HCT116 (cell line): ENCODE measurements at places on chromosomes 13 and 19.

- no peak for DNase-seq
These were observed 45.3 kb upstream of the TRPC4 start for GRCh38 chr13:37914781-37915391.

GRCh38 chr19:19955208-19955607 is 54.5 kb downstream of the ZNF93 start:
- DNase-seq = no peak

DNA sequence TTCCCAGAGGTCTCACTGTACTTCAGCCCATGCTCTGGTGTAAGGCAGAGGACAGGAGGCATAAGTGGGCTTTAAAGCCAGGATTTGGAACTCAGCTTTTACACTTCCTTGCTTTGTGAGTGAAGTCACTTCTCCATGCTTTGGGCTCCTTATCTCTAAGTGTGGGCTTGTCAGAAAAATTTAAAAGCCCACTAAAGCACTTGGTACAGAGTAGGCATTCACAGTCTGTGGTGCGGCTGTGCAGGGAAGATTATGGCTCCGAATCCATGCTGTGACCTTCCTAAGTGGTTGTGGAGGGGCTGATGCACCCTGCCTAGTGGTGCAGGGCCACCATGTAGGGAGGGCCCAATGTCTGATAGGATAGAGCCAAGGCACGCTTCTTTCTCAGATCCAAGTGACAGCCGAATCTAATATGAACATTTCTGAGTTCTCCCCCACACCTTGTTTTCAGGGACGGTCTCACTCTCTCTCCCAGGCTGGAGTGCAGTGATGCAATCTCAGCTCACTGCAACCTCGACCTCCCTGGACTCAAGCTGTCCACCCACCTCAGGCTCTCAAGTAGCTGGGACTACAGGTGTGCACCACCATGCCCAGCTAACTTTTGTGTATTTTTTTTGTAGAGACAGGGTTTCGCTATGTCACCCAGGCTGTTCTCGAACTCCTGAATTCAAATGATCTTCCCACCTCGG is 6.9 kb downstream of the TIMM29 start:
- DNase-seq = no peak

GRCh38 chr13:52899206-52899605 is 50.8 kb upstream of the PCDH8 start:
- no peak for DNase-seq

- DNase-seq = no peak
These were observed 526.2 kb downstream of the SUCLA2 start for GRCh38 chr13:47474839-47475238.

GRCh38 chr13:113207890-113208420 is 514 bp downstream of the PCID2 start:
- no peak for DNase-seq

DNA sequence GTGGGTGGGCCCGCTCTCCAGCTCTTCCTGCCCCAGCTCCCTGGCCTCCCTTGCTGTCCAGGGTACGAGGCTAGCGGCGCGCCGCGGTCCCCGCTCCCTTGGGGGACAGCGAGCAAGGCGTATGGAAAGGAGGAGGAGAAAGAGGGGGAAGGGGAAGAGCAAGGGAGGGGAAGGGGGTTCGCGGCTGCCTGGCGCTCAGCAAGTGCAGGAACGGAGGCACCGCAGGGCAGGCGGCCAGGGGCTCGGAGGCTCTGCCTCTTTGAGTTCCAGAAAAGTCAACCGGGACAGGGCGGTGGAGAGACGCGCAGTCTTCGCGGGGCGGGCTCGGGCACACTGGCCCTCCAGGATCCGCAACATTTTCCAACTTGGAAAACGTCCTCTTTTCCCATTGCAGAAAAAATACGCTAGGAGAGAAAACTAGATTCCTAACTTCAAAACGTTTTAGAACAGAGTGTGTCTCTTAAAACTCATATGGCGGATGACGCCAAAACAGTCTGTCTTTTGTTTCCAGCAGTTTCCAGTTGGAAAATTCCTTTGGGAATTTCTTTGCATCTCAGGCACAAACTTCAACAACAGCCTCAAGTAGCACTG is 23.1 kb upstream of the TNFRSF19 start:
- no peak for DNase-seq

DNA sequence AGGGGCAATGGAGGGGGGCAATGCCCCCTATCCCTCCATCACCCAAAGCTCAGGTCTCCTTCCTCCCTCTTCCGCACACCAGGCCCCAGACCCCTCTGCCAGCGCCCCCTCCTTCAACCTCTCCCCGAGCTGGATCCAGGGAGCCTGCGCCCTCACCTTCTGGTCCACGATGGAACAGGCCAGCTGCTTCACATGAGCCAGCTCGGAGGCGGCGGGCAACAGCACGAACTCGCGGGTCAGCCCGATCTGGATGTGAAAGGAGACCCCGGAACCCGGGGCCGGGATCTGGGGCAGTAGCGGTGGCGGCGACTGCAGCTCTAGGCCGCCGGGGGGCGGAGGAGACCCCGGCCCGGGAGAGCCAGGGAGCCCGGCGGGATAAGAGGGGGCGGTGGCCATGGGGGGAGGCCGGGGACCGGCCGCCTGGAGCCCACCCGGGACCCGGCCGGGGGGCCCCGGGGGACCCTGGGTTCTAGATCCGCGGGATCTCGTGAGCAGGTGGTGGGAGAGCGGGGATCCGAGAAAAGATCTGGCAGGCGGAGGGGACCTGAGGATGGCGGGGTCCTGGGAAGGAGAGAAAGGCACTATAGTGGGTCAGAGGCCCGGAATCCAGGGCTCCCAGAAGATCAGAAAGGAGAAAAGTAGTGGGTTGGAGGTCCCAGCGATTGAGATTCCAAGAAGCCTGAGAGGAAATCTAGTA is 791 bp downstream of the PRKD2 start:
- DNase-seq = no peak

- DNase-seq = no peak
These were observed 12.4 kb downstream of the TMEM143 start for GRCh38 chr19:48351341-48351752.

DNA sequence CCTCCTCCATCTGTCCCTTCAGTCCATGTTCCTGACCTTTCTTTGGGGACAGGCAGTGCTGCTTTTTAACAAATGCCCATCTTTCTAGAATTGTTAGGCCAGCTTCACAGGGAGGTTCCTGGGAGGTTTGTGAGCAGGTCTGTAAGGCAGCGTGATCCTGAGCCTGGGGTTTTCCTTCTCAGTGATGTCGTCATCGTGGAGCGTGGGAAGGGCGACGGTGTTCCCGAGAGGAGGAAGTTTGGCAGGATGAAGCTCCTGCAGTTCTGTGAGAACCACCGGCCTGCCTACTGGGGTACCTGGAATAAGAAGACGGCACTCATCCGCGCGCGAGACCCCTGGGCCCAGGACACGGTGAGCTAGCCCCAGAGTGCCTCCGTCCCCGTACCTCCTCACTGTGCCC is 26.8 kb downstream of the CHAF1A start:
- DNase-seq = no peak

GRCh38 chr19:7852851-7853769 is 21.1 kb downstream of the PRR36 start:
- DNase-seq = peak; percentile 85
